ENCODE measurements at places on chromosomes 11 and 22.

DNA sequence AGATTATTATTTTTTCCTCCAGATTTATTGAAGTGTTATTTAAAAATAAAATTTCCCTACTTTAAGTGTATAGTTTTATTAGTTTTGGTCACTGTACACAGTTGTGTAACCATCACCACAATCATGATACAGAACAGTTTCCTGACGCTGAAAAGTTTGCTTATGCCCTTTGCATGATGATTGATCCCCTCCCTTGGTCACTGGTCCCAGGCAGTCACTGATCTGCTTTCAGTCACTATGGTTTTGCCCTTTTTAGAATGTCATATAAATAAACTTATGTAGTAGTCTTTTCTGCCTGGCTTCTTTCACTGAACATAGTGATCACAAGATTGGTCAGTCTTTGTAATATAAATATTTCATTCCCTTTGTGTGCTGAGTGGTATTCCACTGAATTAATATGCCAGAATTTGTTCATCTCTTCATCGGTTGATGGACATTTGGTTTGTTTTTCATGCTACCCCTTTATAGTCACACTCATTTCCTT is 140.6 kb downstream of the SWAP70 start:
- no peak for DNase-seq

DNA sequence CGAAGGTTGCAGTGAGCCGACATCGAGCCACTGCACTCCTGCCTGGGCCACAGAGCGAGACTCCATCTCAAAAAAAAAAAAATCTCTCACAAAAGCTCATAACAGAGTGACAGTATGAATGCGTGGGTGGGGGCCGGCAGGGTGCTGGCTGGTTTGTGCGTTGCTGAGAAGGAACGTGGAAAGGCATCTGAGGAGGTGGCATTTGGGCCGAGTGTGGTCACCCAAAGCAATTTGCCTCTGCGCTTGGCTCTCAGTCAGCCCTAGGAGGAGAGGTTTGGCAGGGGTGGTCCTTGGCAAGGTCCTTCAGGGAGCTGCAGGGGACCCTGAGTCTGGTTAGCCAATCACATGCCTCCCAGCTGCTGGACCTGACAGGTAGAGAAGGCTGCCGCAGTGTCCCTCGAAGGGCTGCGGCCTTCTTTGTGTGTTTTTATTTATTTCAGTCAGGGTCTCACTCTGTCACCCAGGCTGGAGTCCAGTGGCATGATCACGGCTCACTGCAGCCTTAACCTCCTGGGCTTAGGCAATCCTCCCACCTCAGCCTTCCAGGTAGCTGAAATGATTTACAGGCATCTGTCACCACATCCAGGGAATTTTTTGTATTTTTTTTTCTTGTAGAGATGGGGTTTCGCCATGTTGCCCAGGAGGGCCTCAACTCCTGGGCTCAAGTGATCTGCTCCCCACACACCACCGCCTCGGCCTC is 23.5 kb upstream of the OSBPL5 start:
- DNase-seq: no peak

DNA sequence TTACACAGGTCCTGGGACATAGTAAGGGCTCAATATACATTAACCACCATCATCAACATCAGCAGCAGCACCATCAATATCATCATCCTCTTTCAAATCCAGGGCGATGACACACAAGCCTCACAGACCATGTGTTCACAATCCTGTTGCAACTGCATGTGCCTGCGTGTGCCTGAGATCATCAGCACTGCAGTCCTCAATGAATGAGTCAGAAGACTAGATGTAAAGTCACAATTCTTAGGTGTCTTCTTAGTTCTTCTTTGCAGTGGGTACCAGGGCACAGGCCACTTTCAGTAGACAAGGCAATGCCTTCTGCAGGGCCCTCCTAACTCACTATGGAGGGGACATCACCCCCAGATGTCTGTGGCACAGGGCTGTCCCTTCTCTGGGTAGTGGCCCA is 111.1 kb downstream of the MYO18B start:
- peak; percentile 7 for DNase-seq

GRCh38 chr11:65653229-65654225 is 9.2 kb downstream of the RELA start:
- DNase-seq: no peak

- DNase-seq: no peak
Observed at GRCh38 chr22:28943501-28943879, 60.1 kb downstream of the ZNRF3 start.
